ENCODE measurements at places on chromosomes 3 and 15.
A peak's percentile ranks its signal among the peaks of the same experiment; 100 is the strongest.

DNA sequence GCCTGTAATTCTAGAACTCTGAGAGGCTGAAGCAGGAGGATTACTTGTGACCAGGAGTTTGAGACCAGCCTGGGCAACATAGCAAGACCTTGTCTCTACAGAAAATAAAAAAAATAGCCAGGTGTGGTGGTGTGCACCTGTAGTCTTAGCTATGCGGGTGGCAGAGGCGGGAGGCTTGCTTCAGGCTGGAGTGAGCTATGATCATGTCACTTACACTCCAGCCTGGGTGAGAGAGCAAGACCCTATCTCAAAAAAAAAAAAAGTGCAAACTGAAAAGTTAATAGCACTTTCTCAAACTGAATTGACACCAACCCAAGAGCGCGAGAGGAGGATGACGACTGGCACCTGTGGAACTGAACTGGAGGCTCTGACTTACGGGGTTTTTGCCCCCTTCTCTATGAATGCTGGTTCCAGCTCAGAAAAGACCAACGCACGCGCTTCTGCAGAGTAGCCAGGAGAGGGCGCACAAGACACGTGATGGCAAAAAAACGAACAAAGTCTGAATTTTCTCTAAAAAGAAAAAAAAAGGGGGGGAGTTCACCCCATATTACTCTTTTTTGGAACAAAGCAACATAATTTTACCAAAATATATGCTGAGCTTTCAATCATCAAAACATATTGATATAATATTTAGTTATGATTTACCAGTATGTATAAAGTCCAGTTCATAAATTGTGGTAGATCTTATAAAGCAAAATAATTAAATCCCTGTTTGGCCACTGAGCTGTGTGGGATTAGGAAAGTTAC is 23.7 kb downstream of the CFAP92 start:
- no peak for DNase-seq

GRCh38 chr3:65425880-65426279 is 612.8 kb downstream of the MAGI1 start:
- DNase-seq: no peak

DNA sequence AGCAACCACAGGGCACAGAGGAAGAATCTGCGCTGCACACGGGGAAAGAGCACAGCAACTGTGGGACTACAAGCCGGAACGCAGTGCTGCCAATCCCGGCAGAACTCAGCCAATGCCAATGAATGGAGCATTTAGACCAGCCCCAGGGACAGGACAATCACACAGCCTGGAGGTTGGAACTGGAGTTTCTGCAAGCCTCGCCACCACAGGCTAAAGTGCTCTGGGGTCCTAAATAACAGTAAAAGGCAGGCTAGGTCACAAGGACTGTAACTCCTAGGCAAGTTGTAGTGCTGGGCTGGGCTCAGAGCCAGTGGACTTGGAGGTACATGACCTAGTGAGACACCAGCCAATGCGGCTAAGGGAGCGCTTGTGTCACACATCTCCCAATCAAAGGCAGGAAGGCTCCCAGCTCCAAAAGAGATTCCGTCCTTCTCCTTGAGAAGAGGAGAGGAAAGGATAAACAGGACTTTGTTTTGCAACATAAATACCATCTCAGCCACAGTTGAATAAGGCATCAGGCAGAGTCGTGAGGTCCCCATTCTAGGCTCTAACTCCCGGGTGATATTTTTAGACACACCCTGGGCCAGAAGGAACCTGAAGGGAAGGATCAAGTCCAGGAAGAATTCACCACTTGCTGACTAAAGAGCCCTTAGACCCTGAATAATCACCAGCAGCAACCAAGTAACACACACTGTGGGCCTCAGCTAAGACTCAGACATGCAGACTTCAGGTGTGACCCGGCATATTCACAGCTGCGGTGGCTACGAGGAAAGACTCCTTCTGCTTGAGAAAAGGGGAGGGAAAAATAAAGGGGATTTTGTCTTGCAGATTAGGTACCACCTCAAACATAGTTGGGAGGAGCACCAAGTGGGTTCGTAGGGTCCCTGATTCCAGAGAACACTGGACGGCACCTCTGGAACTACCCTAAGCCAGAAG is 85.5 kb upstream of the XXYLT1 start:
- no peak for DNase-seq

GRCh38 chr15:92878593-92879053 is 21.5 kb upstream of the CHD2 start:
- DNase-seq: peak; percentile 66

Data from NCI-H1436 treated with DMSO at 0.1 percent for 48 hours (cell line).